ENCODE measurements at places on chromosomes 7 and 10.

DNA sequence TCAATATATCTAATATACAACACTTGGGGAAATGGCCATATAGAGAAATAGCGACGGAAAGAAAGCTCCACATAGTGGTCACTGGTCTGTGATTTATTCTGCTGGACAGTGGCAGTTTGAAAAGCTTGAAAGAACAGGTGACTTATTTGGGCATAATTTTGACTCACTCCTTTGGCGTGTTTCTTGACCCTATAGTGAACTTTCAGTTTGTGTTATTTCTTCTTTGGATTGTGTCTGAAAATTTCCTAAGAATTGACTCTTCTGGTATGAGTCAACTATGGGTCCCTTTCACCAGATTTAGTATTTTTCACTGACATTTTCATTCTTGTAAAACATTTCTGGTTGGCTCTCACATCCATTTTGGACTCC lies 25.8 kb upstream of the IMMP2L start:
- no peaks in the 10 kb centered on the region for H3K27me3 ChIP-seq
- no peaks in the 10 kb centered on the region for H3K4me1 ChIP-seq
- H3K27ac ChIP-seq: no peak overlapping the region
- no peak overlapping the region for H3K4me3 ChIP-seq
- DNase-seq: no peak

DNA sequence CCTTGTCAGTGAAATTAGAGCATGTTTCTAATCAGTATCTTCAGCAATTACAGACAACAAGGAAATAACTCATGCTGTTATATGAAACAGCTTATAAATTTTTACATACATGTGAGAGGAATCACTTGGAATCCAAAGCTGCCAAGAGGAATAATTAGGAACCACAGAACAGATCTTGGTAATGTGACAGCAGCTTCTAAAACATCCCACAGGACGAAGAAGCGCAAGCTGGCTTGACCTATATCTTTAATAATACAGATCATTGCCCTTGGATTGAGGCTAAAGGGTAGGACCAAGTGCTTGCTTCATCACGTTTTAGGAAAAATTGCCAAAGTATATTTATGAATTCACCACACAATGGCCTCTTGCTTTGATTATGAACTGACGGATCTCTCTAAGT lies 869.8 kb downstream of the LRMDA start:
- H3K4me3 ChIP-seq: no peak overlapping the region
- no peak overlapping the region for H3K27ac ChIP-seq
- H3K4me1 ChIP-seq: no peaks in the 10 kb centered on the region
- no peaks in the 10 kb centered on the region for H3K36me3 ChIP-seq
- DNase-seq: no peak
- H3K27me3 ChIP-seq: no peaks in the 10 kb centered on the region

GRCh38 chr7:37825038-37825437 lies 23.4 kb upstream of the NME8 start:
- H3K36me3 ChIP-seq: no peaks in the 10 kb centered on the region
- no peak for DNase-seq
- no peaks in the 10 kb centered on the region for H3K4me1 ChIP-seq

DNA sequence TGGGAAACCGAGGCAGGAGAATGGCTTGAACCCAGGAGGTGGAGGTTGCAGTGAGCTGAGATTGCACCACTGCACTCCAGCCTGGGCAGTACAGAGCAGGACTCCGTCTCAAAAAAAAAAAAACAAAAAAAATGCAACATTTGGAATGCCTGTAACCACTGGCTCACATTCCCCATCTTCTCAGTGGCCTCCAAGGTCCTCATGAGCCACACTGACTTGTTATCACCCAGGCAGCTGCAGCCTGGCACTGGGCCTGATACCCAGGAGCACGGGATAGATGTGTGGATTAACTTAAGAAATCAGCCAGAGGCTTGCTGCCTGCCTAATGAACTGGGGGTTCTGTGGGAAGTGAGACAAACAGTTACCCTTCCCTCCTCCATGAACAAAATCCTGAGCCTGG lies 23.0 kb downstream of the JCAD start:
- H3K27me3 ChIP-seq: no peaks in the 10 kb centered on the region
- H3K36me3 ChIP-seq: no peaks in the 10 kb centered on the region
- no peak for DNase-seq
- H3K27ac ChIP-seq: no peak overlapping the region
- no peak overlapping the region for H3K4me3 ChIP-seq

- peaks cover 1% of the 10 kb centered on the region for H3K27me3 ChIP-seq
- no peak overlapping the region for H3K4me3 ChIP-seq
- H3K27ac ChIP-seq: no peak overlapping the region
- no peak for DNase-seq
Observed at GRCh38 chr7:26193432-26194207, 6.9 kb downstream of the HNRNPA2B1 start.

GRCh38 chr7:155953781-155954549 lies 141.7 kb upstream of the SHH start:
- DNase-seq: no peak
- peaks cover 40% of the 10 kb centered on the region for H3K27me3 ChIP-seq
- no peaks in the 10 kb centered on the region for H3K36me3 ChIP-seq
- H3K4me3 ChIP-seq: no peak overlapping the region
- H3K4me1 ChIP-seq: no peaks in the 10 kb centered on the region
- H3K27ac ChIP-seq: no peak overlapping the region

GRCh38 chr7:73716318-73716890 lies 3.1 kb downstream of the STX1A start:
- peak; percentile 56 for DNase-seq
- peaks cover 39% of the 10 kb centered on the region for H3K4me1 ChIP-seq
- no peaks in the 10 kb centered on the region for H3K36me3 ChIP-seq
- H3K4me3 ChIP-seq: no peak overlapping the region

DNA sequence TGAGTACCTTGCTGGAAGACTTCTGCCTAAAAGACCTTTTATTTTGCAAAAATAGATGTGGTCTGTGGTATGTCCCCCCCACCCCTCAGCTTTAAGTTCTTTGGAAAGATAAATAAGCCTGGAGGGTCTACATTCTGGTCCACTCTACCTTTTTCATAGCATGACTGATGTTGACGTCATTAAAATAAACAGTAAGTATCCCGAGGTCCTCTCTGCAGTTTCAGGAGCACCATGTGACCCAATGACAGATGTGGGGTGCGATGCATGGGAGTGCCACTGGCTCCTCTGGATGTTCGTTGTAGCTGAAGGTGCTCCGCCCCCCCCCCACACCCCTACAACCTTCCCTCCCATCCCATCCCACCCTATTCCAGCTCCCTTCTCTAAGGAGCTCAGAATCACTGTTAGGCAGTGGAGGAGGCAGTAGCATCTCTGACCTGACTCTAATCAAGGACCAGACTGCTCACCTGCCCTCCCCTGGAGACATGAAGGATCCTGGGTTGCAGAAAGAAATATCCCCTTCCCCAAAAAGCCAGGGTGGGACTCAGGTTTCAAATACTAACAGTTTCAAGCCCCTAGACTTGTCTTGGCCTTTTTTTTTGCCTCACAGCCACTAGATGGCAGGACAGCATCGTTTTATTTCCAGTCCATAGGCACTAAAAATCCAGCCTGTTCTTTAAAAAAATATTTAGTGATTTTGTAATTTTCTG lies 25.1 kb downstream of the CASP7 start:
- H3K27me3 ChIP-seq: no peaks in the 10 kb centered on the region
- peaks cover 9% of the 10 kb centered on the region for H3K4me1 ChIP-seq
- peaks cover 5% of the 10 kb centered on the region for H3K36me3 ChIP-seq

DNA sequence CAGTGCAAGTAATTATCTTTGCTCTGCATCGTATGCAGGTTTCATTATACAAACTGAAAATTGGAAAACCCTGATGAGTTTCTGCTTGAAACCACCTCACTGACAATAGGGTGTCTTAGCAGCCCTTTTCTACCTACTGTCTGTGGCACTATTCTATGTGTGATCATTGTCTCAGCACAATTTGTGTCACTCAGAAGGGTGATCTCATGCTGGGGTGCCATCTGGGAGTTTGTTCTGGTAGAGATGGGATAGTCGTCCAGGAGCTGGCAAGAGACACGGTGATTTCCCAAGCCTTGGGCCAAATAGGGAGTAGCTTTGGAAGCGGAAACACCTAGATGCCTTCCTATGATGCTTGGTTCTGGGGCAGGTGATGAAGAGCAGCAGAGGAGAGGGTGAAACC lies 186.3 kb downstream of the FRMD4A start:
- no peaks in the 10 kb centered on the region for H3K4me1 ChIP-seq
- no peak overlapping the region for H3K27ac ChIP-seq
- H3K36me3 ChIP-seq: no peaks in the 10 kb centered on the region
- no peak overlapping the region for H3K4me3 ChIP-seq
- H3K27me3 ChIP-seq: no peaks in the 10 kb centered on the region
- DNase-seq: no peak

DNA sequence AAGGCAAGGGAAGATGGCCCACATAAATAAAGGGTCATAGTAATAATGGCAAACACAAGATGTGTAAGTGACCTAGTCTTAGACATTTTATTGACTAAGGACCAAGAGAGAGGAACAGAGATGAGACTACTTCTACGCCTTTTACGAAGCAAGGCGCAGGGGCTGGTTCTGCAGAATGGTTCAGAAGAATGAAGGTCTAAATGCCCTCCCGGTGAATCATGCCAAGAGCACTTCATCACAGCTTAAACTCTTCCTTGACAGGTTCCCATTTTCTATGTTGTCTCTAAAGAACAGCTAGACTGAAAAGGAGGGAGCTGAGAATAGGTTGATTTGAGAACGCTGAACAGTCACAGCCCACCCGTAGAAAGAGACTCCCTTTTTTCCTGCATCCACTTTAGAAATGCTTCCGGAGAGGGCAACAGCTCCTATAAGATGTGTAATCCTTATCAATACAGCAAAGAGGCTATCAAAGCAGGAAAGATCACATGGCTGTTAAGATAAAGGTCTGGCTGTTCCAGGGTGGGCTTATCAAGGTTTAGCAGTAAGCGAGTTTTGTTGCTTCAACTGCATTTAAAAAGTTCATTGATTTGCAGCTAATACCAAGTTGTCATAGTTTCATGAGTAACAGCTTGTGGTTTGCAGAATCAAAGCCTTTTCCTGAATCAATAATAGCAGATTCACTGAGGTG lies 93.4 kb upstream of the AUTS2 start:
- H3K27ac ChIP-seq: no peak overlapping the region
- H3K27me3 ChIP-seq: no peaks in the 10 kb centered on the region
- H3K4me1 ChIP-seq: peaks cover 7% of the 10 kb centered on the region
- DNase-seq: no peak

GRCh38 chr10:101394524-101395133 lies 40.7 kb downstream of the BTRC start:
- DNase-seq: no peak
- H3K27me3 ChIP-seq: no peaks in the 10 kb centered on the region
- no peaks in the 10 kb centered on the region for H3K36me3 ChIP-seq
- H3K4me3 ChIP-seq: no peak overlapping the region

GRCh38 chr10:110160081-110160480 lies 47.3 kb upstream of the MXI1 start:
- no peak overlapping the region for H3K27ac ChIP-seq
- no peak for DNase-seq
- no peaks in the 10 kb centered on the region for H3K27me3 ChIP-seq
- no peaks in the 10 kb centered on the region for H3K36me3 ChIP-seq
- H3K4me1 ChIP-seq: no peaks in the 10 kb centered on the region
- no peak overlapping the region for H3K4me3 ChIP-seq
